ENCODE measurements at places on chromosomes 11 and 22.

DNA sequence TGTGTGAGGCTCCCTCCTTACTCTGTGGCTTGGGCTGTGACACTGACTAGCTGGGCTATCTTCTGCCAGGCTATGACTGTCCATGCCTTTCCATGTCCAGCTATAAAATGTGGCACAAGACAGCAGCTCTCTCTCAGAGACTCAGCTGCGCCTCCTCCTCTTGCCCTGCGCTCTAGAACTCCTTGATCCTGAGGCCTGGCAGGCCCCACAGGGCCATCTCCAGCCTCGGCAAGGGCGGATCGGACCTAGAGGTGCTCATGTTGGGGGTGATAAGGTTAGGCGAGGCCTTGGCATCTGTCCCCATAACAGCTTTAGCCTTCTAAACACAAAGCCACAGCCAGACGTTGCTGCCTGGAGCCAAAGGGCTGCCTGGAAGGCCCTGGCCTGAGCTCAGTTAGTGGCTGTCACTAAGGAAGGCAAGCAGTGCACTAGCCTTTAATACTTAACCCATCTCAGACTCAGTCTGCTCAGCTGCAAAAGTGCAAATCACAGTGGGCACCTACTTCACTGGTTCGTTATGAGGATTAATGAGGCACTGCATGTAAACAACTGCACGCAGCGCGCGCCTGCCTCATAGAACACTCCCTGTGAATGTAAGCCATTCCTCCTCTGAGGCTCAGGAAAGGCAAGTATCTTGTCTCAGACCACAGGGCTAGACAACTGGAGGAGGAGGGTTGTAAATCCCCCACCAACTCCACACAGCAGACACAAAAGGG lies 1.2 kb downstream of the GUCD1 start:
- no peak for DNase-seq

DNA sequence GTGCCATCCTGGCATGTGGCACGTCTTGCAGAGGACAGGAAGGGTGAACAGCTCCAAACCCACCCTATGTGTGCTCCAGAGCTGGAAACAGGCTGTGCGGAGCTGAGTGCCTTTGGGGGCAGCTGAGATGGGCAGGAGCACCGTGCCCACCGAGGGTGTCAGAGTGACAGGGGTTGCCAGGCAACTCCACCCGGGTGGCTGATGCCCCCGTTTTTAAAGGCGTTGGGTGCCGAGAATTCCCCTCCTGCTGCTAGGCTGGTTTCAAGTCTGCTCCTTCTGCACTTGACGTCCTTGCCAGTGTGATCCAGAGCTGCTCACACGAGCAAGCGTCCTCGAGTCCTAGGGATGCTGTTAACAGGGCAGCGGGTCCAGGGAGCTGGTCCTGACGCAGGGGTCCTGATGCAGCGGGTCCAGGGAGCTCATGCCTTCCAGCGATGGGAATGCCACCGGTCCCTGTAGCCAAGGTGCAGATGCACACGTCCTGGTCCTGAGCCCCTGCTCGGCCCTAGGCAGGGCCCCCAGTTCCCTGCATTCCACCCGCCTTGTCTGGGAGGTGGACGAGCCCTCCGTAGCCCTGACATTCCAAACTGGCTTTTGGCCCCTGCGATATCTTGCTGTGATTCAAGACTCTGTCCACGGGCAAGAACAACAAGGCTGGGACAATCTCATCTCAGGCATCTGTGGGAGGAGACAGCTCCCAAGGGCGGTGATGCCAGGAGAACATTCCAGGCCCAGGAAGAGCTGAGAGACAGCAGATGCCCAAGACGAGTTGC lies 4.9 kb downstream of the KCNQ1 start:
- DNase-seq = no peak

DNA sequence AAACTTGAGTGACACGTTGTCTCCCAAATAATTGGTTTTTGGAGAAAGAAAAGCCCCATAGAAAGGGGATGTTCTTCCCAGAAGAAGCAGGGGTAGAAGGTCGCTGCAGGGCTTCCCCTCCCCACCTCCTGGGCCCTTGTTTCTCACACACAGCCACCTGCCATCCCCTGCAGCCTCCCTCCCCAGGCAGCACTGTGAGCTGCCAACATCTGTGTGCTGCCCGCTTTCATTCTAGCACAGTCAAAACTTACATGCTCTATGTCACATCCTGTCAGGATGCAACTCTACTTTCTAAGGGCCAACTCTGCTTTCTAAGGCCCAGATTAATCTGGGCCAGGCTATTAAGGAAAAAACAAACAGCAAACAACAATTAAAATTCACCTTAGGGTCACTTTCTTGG lies 309.4 kb upstream of the ZC3H12C start:
- peak; percentile 6 for DNase-seq

DNA sequence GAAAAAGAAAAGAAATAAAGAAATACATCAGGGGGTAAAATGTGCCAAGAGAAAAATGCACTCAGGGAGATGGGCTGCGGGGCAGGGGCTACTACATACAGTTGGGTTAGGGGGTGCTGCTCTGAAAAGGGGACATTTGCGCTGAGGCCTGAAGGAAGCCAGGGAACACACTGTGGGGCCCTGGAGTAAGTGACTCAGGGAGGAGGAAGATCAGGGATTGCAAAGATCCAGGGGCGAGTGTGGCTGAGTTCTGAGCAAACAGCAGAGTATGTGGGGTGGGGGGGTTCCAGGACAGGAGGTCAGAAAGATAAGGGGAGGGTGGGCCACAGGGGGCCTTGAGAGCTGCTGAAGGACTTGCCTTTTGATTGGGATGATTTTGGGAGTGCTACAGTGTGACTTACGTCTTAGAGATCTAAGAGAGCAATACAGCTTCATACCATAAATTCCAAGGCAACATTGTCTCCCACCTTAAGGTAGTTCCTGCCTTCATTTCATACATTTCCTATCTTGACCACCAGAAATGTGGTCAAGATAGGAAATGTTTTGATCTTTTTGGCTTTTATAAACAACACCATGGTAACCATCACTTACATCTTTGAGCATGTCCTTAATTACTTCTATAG lies 5.8 kb downstream of the A4GALT start:
- DNase-seq = no peak

- DNase-seq = no peak
Observed at GRCh38 chr22:19812910-19813309, 41.8 kb downstream of the GNB1L start.

DNA sequence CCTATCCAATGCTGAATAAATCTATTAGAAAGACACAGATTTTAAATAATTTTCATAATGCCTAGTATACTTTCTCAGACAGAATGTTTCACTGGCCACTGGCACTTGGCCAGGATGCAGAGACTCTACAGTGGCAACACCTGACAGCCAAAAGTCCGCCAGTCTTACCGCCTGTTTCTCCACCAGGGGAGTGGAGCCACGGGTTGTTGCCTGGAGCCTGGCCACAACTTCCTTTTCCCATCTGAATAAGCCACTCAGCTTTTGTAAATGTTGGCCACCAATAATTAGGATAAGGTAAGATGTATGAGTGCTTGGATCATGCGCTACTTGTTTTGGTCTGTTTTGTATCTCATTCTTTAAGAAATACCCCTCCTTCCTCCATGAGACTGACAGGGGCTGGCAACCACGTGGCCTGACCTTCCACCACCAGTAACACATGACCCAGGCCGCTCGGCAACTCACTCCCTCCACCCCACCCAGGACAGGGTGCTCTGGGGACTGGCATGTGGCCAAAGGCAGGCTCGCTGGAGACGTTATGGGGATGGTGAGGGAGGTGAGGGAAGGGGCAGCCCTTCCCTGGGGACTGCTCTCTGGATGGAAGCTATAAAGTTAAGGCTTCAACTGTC lies 93.0 kb upstream of the BID start:
- DNase-seq = no peak

DNA sequence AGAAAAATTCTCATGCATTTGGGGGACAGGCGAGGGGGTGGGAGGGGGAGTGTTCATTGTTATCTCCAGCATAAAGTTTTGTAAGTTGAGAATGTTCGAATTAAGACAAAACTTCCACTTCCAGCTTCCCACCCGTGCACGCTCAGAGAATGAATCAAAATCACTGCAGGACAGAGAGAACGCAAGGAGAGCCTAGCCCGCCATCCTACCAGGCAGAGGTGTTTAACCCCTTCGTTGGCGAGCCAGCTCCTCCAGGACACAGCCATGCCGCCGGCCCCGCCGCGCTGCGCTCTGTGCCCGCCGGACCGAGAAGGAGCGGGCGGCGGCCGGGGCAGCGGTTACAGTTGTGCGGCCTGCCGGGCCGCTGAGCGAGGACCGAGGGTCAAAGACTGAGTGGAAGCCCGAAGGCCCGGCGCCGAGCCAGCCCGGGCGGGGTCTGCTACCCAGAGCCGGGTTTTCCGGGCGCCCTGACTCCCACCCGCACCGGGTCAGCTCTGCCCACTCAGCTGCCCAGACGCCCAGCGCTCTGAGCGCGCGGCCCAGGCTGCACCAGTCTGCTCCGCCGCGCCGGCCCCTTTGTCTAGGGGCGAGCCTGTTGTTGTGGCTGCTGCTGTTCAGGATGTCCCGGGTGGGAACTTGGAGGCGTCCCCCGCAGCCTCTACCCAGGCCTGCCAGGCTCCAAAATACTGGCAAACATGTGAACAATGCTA lies at the start of gene NOX4:
TSS of gene NOX4 (minus strand) at position 395 of the 710 bp plus-strand sequence. CDS start at position 266, 129 bp downstream.
- DNase-seq = no peak

GRCh38 chr11:50278756-50279155 lies 246.1 kb downstream of the OR4C45 start:
- DNase-seq = no peak

DNA sequence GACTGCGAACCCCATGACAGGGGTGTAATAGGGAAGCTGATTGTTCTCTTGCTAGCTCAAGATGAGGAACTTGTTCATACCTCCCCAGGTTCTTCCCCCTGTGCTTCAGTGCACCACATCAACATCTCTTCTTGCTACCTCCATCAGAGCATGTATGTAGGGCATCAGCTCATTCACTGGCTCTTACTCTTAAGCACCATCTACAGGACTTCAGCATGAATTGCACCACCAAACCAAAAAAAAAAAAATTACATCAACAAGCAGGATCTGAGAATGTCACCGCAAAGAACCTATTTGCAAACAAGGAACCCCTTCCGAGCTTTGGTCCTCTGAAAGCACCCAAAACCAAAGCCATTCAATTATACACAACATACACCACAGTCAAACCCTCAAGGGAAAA lies 2226.5 kb upstream of the RAG2 start:
- DNase-seq = no peak

- DNase-seq = no peak
Observed at GRCh38 chr11:42528471-42528870, 783.3 kb upstream of the API5 start.

DNA sequence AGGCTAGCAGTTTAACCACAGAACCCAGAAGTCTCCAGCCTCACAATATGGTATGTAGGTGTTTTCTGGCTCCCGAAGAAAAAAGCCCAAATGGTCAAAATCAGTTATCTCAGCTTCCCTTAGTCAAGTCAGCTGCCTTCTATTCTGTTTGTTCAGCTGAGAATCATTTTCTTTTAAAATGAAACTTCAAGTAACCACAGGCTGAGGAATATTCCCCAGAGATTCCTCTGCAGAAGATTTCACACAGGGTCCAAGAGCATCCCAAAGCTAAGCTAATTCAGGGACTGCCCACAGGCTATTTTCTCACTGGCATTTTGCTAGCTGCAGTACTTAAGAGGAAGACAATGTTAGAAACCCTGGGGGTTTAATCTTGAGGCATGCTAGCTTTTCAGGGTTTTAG lies 977.0 kb upstream of the CHORDC1 start:
- DNase-seq = no peak

GRCh38 chr22:24683691-24684090 lies 80.7 kb downstream of the GGT1 start:
- no peak for DNase-seq

GRCh38 chr11:62472063-62472884 lies 53.4 kb downstream of the SCGB1A1 start:
- DNase-seq = no peak
